Activated naive CD8-positive, alpha-beta T cell treated with anti-CD3 and anti-CD28 coated beads, Interleukin-2, amount 50 U/mL, for 16 hours (primary cell): ENCODE measurements at places on chromosomes 7 and 10.

DNA sequence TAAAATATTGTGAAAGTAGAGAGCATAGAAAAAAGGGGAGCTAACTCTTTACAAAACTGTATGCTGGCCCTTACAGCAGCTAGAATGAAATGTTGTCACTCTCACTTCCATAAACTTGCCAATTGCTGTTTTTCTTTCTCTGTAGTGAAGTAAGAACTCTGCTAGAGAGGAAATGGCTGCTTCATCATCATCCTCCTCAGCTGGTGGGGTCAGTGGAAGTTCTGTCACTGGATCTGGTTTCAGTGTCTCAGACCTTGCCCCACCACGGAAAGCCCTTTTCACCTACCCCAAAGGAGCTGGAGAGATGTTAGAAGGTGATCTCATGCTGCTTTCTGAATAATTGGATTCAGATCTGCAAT is 7.6 kb upstream of the ASCC1 start:
- no peak for DNase-seq

GRCh38 chr10:98096731-98097130 is 37.7 kb upstream of the R3HCC1L start:
- no peak for DNase-seq

GRCh38 chr7:41536122-41536872 is 166.6 kb downstream of the INHBA start:
- no peak for DNase-seq

- no peak for DNase-seq
Measured at GRCh38 chr10:50567384-50567783, 56.4 kb downstream of the SGMS1 start.

DNA sequence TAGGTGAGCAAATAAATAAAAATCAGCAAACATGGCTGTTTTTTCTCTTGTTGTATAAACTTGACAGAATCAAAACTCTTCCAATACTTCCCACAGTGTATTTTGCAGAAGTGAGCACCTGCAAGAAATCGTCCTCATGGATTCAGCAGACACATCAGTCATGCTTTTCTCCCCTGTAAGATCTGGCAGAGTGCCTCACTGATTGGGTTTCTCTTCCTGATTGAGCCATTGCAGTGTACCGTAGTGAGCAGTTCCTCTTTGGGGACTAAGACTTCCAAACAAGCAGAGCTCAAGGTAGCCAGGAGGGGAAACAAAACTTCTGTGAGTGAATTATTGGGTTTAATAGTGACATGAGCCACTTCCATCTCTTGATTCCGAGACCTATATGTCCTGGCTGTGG is 2.2 kb upstream of the CCDC3 start:
- DNase-seq: no peak

DNA sequence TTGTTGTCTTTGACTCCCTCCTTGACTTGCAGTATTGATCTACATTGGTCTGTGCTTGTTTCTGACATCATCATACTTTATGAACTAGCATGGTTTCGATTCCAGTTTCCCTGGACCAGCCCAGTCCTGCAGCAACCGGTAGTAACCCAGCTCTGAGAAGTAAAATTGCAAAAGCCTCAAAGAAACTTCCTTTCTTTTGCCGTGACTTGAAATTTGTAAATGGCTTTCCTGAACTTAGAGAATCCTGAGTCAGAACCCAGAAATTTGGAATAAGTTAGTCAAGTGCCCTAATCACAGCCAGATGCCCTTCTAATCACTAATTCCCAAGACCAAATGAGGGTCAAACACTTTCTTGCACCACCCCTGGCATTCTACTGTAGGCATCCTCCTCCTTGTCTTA is 15.0 kb downstream of the TAS2R60 start:
- no peak for DNase-seq

- DNase-seq: no peak
Measured at GRCh38 chr7:129550693-129551360, 48.5 kb downstream of the SMKR1 start.
